Activated CD4-positive, alpha-beta T cell treated with anti-CD3 and anti-CD28 coated beads, Interleukin-2, amount 10 ng/mL, durations not matched to agents 7 days and 5 days (primary cell): ENCODE measurements at places on chromosomes 3 and 15. TPM values are rescaled to one million over a fixed set of nuclear protein-coding genes. Genes with fewer than 3 reads are reported as not detected.
A peak's percentile ranks its signal among the peaks of the same experiment; 100 is the strongest.

- no peaks in the 10 kb centered on the region for H3K27me3 ChIP-seq
- H3K27ac ChIP-seq = no peak overlapping the region
- no peak overlapping the region for H3K4me3 ChIP-seq
- no peaks in the 10 kb centered on the region for H3K4me1 ChIP-seq
Observed at GRCh38 chr3:52820736-52821135, 9.7 kb downstream of the ITIH4 start.

DNA sequence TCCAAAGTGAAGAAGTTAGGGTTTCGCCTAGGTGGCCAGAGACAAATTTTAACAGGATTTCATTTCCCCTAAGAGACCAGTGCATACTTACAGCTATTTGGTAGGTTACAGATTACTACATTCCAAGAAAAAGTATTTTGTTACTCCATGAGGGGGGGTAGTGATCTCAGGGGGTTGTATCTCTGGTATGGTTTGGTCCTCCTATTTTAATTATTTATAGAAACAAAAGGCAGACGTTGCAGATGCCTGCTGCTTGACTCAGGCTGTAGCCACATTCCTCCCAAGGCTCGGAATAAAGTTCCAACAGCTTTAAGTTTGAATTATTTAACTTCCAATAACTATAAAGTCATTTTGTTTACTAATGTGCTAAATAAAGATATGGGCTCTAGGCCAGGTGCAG lies 1.3 kb upstream of the TRIM59 start:
- H3K27me3 ChIP-seq = peaks cover 1% of the 10 kb centered on the region
- DNase-seq = no peak
- peaks cover 22% of the 10 kb centered on the region for H3K36me3 ChIP-seq
- H3K27ac ChIP-seq = peak overlapping the region; percentile 98

DNA sequence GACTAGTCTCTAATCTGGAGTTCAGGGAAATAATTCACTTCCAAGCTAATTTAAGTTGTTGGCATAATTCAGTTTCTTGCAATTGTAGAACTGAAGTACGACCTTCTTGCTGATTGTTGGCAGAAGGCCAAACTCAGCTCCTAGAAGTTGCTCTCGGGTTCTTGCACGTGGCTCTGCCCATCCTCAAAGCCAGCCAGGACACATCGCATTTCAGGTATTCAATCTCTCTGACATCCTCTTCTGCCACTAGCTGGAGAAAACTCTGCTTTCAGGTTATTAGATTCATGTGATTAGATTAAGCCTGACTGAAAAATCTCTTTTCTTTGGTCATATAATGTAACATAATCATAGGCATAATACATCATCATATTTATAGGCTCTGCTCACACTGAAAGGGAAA lies 362.0 kb downstream of the ZPLD1 start:
- no peaks in the 10 kb centered on the region for H3K27me3 ChIP-seq
- no peak overlapping the region for H3K27ac ChIP-seq
- H3K4me3 ChIP-seq = no peak overlapping the region
- no peaks in the 10 kb centered on the region for H3K4me1 ChIP-seq

GRCh38 chr15:31799319-31799714 lies 231.0 kb upstream of the CHRNA7 start:
- H3K4me3 ChIP-seq = no peak overlapping the region
- no peaks in the 10 kb centered on the region for H3K27me3 ChIP-seq
- no peaks in the 10 kb centered on the region for H3K4me1 ChIP-seq
- no peak overlapping the region for H3K27ac ChIP-seq
- no peak for DNase-seq

GRCh38 chr3:108088697-108089096 lies 2.1 kb downstream of the CD47 start:
- H3K4me1 ChIP-seq = peaks cover 24% of the 10 kb centered on the region
- H3K36me3 ChIP-seq = peaks cover 21% of the 10 kb centered on the region
- peak overlapping the region; percentile 99 for H3K4me3 ChIP-seq
- no peaks in the 10 kb centered on the region for H3K27me3 ChIP-seq

- no peaks in the 10 kb centered on the region for H3K27me3 ChIP-seq
- no peaks in the 10 kb centered on the region for H3K4me1 ChIP-seq
- H3K4me3 ChIP-seq = no peak overlapping the region
- H3K36me3 ChIP-seq = no peaks in the 10 kb centered on the region
Observed at GRCh38 chr3:178686826-178687225, 150.6 kb downstream of the KCNMB2 start.

GRCh38 chr15:49282366-49282765 lies 112.3 kb downstream of the GALK2 start:
- no peaks in the 10 kb centered on the region for H3K27me3 ChIP-seq
- H3K4me3 ChIP-seq = no peak overlapping the region
- no peak for DNase-seq
- peaks cover 12% of the 10 kb centered on the region for H3K4me1 ChIP-seq

The DPPA2 gene
- total RNA-seq = not detected

The HYKK gene
- total RNA-seq = 3.7 TPM

The DNAH12 gene
- 0.06 TPM for total RNA-seq

The ECE2 gene
- not detected for total RNA-seq
